ENCODE measurements at places on chromosomes 3 and 15.

- DNase-seq: no peak
Observed at GRCh38 chr3:125694761-125695294, 99.5 kb upstream of the OSBPL11 start.

GRCh38 chr15:39736412-39737195 lies 46.0 kb downstream of the FSIP1 start:
- no peak for DNase-seq

DNA sequence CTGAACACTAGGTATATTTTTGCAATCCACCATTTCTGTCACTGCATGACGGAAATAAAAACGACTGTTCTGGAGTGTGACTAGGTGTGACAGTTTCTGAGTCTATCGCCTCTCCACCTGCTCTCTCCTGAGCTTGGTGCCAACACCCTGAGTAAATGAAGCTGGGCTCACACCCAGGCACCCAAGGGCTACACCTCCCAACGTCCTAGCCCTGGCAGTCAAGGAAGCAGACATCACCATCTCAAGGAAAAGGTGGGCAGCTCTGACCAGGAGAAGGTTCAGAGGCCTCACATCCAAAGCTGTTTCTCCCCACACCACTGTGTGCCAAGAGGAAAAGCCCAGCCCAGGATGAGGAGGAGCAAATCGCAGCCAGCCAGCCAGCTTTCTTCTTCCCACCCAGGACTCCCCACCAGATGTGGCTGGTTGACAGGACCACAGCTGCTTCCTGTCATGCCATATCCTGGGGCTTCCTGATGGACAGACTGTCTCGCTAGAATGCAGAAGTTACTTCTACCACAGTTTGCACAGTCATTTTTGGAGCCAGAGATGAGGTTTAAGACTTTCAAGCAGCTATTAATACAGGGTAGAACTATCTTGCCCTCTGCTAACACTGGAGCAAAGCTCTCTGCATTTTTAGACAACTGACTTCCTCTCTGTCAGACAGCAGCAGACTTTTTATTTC lies 3.3 kb downstream of the SCAMP2 start:
- DNase-seq: no peak

DNA sequence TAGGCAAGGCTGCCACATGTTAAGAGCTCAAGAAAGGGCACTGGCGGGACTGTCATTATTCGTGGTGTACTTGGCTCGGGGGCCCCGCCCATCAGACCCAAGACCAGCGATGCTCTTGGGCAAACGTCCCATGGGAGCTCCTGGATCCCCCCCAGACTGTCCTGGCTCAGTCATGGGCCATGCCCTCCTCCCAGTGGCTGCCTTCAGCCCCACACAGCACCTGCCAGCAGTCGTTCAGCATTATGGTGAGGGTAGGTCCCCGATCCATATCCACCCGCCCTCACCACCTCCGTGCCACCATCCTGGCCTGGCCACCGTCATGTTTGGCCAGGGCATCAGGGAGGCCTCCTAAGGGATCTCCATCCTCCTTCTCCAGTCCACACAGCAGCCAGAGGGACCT lies 51.4 kb upstream of the IQSEC1 start:
- no peak for DNase-seq

DNA sequence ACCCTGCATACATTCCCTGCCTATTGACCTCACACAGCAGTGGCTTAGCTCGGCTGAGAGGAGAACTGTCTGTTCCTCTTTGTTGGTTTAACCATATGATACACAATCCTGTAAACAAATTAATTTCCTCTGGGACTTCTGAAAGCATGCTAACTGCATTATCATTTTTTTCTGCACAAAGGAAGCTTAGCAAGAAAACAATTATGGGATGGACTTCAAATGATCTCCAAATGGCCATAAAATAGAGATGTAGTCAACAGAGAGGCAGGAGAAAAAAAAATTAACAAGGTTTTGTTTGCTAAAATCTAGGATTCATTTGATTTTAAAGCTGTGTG lies 14.4 kb upstream of the TMC3 start:
- no peak for DNase-seq

- peak; percentile 60 for DNase-seq
Observed at GRCh38 chr3:58581328-58582091, 4.3 kb upstream of the FAM107A start.

DNA sequence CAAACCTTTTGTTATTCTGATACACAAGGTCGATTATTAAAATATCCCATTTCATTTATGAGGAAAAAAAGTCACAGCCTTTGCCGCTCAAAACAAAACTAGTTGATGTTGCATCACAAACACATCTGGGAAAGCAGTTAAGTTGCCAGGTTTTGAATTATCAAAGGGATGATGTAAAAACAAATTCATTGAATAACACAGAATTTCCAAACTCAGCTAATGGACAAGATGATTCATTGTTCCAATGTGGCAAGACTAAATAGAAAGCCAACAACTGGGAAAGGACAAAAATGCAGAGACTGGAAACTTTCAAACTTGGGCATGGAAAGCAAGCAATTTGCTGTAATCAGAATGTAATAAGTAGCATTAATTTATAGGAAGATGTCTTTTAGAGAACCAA lies 610.0 kb upstream of the ZNF385D start:
- DNase-seq: no peak

DNA sequence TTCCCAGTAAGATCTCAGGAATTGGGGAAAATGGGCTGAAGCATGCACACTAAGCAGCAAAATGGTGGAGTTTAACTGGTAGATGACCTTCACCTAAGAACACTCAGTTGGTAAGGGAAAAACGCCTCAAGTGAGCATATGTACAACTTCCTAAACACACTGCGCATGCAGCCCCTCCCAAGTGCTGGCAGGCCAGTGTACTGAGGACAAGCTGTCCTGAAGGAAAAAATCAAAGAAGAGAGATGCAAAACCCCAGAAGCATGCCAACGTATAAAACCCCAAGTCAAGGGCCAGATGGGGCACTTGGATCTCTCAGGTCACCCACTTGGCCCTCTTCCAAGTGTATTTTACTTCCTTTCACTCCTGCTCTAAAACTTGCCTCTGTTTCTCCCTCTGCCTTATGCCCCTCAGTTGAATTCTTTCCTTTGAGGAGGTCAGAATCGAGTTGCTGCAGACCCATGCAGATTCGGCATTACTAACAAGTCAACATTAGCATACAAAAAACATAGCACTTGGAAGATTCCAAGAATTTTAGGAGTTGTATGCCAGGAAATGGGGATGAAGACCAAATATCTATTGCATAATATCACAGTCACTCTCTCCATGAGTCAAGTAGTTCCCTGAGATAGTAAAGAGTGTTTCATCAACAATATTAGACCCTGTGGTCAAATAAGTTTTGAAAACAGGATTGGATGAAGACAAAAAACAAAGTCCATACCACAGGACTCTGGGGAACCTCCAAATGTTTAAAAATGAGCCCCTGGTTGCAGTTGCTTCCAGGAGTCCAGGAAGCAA lies 10.8 kb upstream of the FYCO1 start:
- DNase-seq: no peak

GRCh38 chr3:114404590-114404989 lies 110.8 kb downstream of the TIGIT start:
- DNase-seq: no peak

DNA sequence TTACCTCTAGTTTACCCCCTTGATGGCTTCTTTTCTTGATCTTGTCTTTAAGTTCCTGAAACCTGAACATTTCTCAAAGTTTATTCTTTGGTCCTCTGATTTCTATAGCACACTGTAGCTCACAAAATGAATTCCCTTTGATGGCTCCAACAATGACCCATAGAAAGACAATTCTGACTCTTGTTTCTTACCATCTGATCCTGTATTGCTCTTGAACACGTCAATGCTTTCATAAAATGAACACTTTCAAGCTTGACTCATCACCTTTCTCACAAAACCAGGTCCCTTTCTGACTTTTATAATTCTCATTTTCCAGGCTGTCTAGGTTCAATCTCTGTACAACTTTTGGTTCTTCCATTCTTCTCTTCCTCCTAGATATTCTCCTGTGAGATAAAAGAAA lies 5.7 kb upstream of the GAP43 start:
- DNase-seq: no peak

GRCh38 chr15:91861223-91861622 lies 7.7 kb downstream of the SLCO3A1 start:
- DNase-seq: no peak

DNA sequence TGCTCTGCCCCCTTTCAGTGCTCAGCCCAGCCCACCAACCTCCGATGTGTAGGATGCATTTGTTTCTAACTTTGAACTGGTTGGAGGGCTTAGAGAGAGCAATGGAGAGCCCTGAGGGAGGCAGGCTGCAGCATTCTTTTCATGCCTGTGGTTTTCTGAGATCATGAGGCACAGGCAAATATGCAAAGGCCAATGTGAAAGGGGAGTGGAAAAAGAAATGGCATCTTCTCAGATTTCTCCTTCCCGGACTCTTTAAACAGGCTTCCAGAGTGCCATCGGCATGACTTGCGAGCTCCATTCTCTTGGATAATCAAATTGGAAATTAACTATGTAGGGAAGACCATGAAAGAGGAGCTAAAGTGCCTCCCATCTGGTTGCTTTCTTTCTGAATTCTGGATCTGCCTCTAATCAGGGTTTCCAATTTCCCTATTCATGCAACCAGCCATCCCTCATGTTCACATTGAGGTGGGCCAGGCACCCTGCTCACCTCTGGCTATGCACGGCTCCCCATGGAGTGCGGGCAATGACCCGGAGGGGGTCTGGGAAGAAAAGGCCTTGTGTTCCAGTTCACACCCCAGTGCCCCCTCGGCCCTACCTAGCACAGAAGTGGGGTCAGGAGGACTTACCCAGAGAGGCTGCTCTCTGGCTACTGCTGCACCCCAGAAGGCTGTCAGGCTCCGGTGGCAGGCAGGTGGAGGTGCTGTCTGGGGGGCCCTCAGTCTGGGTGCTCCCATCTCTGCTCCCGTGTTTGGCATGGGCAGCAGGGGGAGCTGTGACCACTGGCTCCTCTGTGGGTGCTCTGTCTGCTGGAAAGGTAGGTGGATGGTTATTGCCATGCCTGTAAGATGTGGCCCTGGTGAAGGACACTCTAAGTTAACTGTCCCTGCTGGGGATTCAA lies 16.1 kb downstream of the AMOTL2 start:
- no peak for DNase-seq

GRCh38 chr3:142279965-142280590 lies 54.7 kb upstream of the GK5 start:
- DNase-seq: no peak

- DNase-seq: no peak
Observed at GRCh38 chr3:136778865-136779264, 26.7 kb upstream of the STAG1 start.

GRCh38 chr3:127040216-127040615 lies 57.3 kb downstream of the PLXNA1 start:
- no peak for DNase-seq

- DNase-seq: no peak
Observed at GRCh38 chr3:194781617-194782016, 95.9 kb downstream of the FAM43A start.

GRCh38 chr15:62426387-62426956 lies 261.4 kb upstream of the C2CD4B start:
- no peak for DNase-seq

DNA sequence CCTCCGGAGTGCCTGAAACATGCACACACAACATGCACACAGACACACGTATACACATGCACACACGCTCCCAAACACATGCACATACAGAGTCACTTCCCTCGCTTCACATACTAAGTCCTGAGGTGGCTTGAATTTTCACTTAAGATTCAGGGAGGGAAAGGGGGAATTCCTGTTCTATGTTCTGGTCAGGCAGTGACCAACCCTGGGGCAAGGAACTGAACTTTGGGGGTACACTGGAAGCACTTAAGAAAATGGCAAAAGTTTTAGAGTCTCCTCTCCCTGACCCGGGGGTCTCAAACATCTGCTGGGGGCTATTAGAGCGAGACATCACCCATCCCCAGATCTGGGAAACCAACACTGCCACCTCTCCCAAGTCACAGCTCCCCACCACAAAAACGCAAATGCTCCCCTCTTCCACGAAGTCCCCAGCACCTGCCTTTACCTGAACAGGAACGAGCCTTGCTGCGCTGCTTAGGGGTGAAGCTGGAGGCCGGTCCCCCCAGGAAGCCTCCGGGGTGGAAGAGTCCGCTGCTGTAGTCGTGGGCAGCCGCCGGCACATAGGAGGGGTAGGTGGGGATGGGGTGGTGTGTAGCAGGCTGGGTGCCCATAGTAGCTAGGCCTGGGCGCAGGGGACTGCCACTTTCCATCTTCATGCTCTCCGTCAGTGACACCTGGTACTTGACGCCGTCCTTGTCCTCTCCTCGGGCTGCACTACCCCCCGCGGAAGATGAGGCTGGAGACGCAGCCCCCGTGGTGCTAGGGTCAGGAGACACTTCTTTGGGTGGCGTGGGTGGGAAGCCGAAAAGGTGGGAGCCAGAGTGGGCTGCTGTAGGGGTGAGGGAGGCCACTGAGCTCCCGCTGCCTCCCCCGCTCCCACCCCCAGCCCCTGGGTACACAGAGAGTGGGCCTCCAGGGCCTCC lies 7.5 kb downstream of the GATA2 start:
- DNase-seq: no peak

- DNase-seq: no peak
Observed at GRCh38 chr15:101004500-101004899, 85.3 kb downstream of the LRRK1 start.

GRCh38 chr3:98209244-98209643 lies 42.7 kb downstream of the OR5H15 start:
- DNase-seq: no peak

DNA sequence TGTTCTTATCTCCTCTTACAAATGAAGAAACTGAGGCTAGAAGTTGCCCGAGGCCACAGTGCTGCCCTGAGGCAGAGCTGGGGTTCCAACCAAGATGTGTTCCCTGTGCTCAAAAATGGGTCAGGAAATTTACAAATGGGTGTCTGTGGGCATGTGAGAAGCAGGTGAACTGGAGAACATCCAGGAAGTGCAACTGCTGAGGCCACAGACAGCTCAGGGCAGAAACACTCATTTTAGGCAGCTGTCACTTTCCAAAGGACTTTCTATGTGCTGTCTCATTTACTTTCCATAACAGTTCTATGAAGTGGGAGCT lies 47.2 kb upstream of the ATP2B2 start:
- no peak for DNase-seq

DNA sequence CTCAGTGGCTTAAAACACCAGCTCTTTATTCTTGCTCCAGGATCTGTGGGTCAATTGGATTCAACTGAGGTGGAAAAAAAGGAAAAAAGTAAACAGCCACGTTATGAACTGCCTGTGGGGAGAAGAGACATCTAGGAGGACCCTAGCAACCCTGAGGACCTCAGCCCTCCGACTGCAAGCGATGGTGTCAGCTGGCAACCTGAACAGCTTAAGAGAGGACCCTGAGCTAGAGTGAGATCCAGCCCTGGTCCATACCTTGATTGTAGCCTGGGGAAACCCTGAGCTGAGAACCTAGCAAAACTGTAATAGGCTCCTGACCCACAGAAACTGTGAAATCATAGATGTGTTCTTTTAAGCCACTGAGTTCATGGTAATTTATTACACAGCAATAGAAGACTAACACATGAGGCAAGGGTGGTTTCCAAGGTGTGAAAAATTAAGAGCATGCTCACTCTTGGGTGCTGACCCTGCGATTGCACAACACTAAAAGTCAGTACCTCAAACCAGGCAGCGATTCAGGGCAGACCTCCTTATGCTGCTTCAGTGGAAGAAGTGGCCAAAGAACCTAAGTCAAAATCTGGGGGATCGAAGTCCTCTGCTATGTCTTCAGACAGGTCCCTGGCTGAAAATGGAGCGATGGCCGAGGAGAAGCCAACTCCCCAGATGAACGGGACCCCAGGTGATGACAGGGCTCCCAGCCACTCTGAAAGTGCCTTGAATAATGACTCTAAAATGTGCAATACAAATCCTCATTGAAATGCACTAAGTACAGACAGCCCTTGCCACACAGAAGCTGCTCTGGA lies 57.7 kb downstream of the GASK1A start:
- no peak for DNase-seq

Data from head of caudate nucleus (tissue), 42 donors.